ENCODE measurements at places on chromosomes 4 and X.

DNA sequence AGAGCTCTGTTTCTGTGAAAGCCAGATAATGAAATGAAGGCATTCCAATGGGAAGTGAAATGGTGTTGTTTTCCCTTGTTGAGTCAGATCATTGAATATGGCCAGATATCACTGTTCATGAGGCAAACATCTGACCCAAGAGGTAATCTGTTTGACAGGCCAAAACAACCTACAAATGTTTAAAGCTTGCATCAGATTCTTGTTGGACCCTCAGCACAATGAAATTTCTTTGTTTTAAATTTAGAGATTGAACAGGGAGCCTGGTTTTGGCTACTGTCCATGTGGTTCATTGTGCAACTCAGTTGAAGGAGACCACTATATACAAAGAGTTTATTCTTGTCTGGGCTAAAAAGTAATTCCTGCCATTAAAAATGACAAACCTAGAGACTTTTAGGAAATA lies 159.1 kb downstream of the AFF2 start:
- DNase-seq, result no peak

DNA sequence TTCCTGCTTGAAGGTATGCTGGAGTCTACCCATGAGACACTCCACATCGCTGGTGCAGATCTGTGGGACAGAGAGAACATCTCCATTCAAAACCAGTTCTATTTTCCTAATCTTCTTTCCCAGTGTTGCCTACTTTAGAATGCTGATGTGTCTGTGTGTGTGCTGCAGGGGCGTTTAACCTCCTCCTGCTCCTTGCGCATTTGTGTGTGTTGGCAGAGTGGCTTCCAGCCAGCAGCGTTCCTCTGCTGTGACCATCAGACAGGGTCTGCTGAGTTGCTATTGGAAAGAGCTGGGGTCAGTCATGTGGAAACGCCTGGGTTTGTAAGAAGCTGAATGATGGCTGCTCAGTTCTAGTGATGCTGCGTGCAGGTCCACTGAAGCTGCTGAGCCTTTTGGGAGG lies 223.6 kb downstream of the RBMX2 start:
- DNase-seq, result no peak

- DNase-seq, result no peak
Measured at GRCh38 chr4:7160439-7160838, 31.9 kb upstream of the SORCS2 start.

DNA sequence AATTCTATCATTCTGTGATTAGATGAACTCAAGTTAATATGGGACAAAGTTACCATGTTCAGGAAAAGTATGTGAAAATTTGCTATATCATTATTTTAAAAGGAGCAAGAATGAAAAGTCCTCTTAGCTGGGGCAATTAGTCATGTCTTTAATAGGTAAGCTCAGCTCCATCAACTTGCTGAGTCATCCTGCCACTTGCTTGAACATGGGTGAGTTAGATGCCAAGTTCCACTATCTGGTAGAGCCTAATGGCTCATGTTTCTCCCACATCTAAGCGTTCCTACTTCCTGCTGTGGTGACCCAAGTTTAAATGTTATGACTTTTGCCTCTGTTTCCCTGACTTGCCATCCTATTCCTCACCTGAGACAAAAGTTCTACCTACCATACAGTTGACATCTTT lies 276.8 kb downstream of the ZNF674 start:
- no peak for DNase-seq

- no peak for DNase-seq
Measured at GRCh38 chrX:22345884-22346283, 73.2 kb downstream of the CBLL2 start.

DNA sequence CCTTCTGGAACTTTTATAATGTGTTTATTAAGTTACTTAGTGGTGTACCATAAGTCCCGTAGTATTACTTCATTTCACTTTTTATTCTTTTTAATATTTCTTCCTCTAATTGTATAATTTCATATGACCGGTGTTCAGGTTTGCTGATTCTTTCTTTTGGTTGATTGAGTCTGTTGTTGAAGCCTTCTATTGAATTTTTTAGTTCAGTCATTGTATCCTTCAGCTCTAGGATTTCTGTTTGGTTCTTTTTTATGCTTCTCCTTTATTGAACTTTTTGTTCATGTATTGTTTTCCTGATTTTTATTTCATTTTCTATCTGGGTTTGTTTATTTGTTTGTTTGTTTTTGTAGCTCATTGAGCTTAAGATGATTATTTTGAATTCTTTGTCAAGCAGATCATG lies 8.8 kb downstream of the CEP44 start:
- no peak for DNase-seq

GRCh38 chrX:47145395-47146120 lies 537 bp downstream of the RBM10 start:
- peak; percentile 20 for DNase-seq

DNA sequence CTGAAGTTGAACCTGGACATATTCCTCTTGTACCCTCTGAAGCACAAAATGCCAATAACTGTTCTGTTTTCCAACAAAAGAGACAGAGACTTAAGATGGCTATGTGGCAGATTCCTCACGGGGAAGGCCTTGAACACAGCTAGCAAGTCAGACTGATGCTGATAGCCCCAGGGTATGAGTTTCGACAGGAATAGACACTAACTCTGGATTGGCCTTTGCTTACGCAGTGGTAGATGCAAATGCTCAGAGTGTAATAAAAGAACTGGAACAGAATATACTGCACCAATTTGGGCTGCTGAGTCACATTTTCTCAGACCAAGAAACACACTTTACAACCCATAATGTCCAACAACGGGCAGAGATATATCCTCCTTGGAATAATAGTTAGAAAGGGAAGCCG lies 173.8 kb downstream of the DLG3 start:
- no peak for DNase-seq

DNA sequence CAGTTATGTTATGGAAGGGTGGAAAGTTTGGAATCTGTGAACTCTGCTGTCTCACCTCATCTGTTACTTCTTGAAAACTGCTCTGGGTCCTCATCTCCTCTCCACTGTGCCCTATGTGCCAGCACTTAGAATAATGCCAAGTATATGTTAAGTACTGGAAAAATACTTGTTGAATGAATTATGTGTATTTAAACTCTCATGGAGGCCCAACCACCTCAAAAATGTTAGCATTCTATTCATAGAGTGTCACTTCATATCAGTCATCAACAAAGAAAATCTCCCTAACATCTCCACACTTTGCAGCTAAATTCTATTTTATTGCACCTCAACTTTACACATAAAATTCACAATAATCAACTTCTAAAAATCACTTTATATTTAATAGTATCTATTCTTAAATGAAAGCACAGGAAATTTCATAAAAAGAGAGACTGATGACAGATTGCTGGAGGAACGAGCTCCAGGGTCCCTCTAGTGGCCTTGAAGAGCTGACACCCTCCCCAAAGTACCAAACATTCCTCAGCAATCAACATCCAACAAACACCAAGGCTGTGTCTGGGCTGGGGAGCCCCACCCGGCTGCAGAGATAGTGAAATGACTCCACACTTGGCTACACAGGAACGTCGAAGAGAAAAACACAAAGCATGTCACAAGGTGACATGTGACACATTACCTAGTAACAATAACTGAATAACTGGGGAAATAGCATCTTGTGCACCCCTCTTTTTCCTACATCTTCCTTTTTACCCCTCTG lies 45.8 kb downstream of the SLC39A8 start:
- no peak for DNase-seq

DNA sequence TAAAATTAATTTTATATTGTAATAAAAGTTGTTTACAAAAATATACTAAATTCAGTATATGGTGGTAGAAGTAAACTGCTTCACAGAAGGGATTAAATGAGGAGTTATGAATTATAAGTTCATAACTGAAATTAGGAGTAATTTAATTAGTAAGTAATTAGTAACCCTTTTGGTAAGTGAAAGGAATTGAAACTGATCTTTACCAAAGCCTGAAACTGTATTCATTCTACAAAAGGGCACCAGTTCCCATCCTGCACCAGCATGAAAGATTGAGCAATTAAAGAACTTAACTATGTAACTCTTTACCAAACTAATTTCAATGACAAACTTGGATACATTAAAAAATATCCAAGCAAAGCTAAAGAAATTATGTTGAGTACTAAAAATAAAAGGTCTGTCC lies 8.2 kb downstream of the MED14 start:
- DNase-seq, result no peak

- peak; percentile 67 for DNase-seq
Measured at GRCh38 chr4:71187404-71188155, 151.2 kb upstream of the SLC4A4 start.

- peak; percentile 59 for DNase-seq
Measured at GRCh38 chrX:18377796-18378195, 23.3 kb upstream of the SCML2 start.

- DNase-seq, result no peak
Measured at GRCh38 chr4:113607147-113607720, 154.3 kb downstream of the CAMK2D start.

DNA sequence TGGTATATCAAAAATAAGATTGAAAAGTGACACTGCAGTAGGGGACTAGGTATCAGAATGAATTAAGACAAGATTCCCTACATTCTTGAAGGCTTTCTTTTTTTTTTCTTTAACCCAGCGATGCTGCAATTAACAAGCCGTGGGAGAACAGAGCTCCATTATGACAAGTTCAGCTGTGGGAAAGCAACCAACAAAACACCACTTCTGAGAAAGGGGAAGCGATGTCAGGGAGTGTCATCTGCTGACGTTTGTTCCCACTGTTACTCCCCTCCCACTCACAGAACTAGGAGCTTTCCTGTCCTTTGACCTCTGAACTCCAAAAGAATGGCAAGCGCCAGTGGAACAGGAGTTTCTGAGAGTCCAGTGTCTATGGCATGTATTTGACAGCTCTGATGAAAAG lies 90.2 kb upstream of the SLITRK2 start:
- no peak for DNase-seq

DNA sequence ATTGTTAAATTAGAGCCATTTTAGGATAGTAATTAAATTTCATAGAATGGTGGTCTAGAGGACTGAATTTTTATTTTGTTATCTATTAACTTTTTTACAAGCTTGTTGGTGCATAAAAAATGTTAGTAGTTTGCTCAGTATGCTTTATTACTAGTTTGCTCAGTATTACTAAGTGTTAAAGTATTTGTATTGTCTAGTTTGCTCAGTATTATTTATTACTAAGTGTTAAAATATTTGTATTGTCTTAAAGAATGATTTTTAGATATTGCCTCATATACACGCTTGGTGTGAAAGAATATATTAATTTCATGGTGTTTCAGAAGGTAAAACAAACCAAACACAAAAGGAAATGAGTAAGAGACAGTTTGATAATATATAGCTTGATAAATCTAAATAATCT lies 268.4 kb upstream of the MAGEB18 start:
- DNase-seq, result no peak

- no peak for DNase-seq
Measured at GRCh38 chr4:152356428-152357034, 179.4 kb downstream of the FBXW7 start.

- DNase-seq, result no peak
Measured at GRCh38 chr4:74260036-74260435, 48.2 kb upstream of the EPGN start.

DNA sequence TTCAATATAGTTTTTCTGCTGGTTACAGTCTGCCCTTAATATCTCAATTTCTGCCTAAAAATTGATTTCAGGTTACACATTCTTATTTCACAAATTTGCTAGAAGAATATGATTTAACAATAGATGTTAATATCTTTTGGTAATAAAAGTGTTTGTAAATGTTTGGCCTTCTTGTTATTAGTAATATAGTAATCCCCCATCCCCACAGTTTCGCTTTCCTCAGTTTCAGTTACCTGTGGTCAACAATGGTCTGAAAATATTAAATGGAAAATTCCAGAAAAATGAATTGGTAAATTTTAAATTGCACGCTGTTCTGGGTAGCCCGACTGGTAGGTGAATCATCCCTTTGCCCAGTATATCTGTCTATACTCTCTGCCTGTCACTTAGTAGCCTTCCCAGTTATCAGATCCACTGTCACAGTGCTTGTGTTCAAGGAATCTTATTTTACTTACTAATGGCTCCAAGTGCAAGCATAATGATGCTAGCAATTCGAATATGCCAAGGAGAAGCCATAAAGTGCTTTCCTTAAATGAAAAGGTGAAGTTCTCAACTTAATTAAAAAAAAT lies 3.5 kb upstream of the BMP2K start:
- DNase-seq, result no peak

All from Peyer's patch (tissue), 4 donors.